ENCODE measurements at places on chromosomes 12 and 14.

DNA sequence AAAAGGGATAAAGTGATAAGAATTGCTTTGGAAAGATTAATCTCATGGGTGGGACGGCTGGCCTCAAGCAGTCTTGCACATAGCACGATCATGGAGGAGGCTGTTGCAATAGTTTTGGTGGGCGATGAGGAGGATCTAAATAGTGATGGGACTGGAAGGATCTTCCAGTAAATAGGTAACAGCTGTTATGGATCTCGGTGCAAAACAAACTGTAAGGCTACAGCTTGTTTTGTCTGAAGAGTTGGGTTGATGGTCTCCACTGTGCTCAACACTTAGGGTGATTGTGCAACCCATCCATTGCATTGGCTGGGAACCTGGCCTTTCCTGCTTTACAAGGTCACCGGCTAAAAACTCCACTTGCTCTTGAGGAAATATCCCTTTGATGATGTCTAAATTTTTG, 21.0 kb downstream of the IGF1 start:
- no peak for DNase-seq

GRCh38 chr12:30967026-30967425, 40.5 kb downstream of the TSPAN11 start:
- no peak for DNase-seq

DNA sequence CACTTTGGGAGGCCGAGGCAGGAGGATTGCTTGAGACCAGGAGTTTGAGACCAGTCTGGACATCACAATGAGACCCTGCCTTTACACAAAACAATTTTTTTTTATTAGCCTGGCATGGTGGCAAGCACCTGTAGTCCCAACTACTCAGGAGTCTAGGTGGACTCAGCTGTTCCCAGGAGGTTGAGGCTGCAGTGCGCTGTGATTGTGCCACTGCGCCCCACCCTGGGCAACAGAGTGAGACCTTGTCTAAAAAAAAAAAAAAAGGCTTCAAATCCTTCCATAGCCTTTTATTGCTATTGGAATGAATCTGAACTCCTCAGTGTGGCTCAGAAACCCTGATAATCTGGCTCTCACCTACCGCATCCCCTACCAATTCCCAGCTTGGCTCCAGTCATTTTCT, 26.1 kb downstream of the AK7 start:
- no peak for DNase-seq

- peak; percentile 22 for DNase-seq
Measured at GRCh38 chr12:94150240-94151121, 2.1 kb downstream of the PLXNC1 start.

- DNase-seq: no peak
Measured at GRCh38 chr12:125284945-125285685, 219.9 kb downstream of the AACS start.

- DNase-seq: no peak
Measured at GRCh38 chr12:100302081-100302480, 35.1 kb downstream of the SCYL2 start.

GRCh38 chr12:13039328-13039956, 4.7 kb upstream of the FAM234B start:
- no peak for DNase-seq

GRCh38 chr12:45584336-45584735, 145.2 kb upstream of the ARID2 start:
- no peak for DNase-seq

DNA sequence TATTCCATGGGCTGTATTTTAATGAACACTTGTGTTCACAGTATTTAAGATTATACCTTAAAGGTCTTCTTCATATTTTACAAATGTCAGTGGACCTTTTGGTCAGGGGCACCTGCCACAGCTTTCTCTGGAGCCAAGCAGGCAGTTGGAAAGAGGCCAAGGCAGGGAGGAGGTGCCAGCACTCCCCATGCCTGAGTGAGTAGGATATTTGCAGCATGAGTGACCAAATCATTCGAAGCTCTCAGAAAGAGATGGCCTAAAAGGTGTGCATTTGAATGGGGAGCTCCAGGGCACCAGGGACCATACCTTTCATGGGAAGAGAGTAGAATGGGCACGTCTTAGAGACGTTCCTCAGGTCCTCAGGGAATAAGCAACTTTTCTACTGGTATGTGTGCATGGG, 121.6 kb downstream of the GPR135 start:
- no peak for DNase-seq

- DNase-seq: no peak
Measured at GRCh38 chr14:24465368-24465767, 22.8 kb upstream of the SDR39U1 start.

GRCh38 chr14:101635749-101636560, 74.7 kb downstream of the DIO3 start:
- DNase-seq: no peak

DNA sequence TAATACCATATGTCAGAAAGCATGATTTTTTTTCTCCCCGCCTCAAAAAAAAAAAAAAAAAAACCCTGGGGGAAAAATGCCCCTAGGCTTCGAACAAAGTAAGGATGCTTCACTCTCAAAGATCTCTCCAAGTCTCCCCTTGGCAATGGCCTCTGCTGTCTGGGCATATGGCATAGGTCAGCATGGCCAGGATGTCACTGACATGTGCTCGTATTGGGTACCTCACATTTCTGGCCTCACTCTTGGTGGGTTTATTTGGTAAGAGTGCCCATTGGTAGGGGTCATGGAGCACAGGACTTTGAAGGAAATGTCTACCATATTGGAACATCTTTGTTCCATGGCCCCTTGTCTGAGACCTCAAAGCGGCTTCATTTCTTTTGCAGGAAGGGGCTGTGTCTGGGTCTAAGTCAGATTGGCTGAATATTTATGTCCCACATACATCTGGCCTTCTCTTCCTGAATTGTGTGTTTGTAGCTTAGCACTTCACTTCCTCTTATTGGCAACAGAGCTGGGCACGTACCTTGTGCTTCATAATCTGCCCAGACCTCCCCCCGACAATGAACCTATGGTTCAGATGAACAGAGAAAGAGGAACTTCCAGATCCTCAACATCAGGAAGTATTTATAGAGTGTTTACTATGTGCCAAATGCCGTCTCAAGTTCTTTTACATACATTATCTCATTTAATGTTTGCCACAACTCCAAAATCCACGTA, 36.3 kb upstream of the OAS1 start:
- no peak for DNase-seq

- no peak for DNase-seq
Measured at GRCh38 chr12:14928931-14929330, 9.4 kb downstream of the ERP27 start.

- no peak for DNase-seq
Measured at GRCh38 chr12:20602641-20603391, 92.3 kb upstream of the SLCO1C1 start.

- no peak for DNase-seq
Measured at GRCh38 chr12:80589077-80589476, 118.4 kb upstream of the MYF6 start.

GRCh38 chr14:63650256-63650952, 8.7 kb upstream of the WDR89 start:
- peak; percentile 40 for DNase-seq

GRCh38 chr14:101563654-101564443, 2.6 kb downstream of the DIO3 start:
- DNase-seq: no peak

GRCh38 chr12:114841557-114842251, 157.7 kb upstream of the TBX3 start:
- no peak for DNase-seq

DNA sequence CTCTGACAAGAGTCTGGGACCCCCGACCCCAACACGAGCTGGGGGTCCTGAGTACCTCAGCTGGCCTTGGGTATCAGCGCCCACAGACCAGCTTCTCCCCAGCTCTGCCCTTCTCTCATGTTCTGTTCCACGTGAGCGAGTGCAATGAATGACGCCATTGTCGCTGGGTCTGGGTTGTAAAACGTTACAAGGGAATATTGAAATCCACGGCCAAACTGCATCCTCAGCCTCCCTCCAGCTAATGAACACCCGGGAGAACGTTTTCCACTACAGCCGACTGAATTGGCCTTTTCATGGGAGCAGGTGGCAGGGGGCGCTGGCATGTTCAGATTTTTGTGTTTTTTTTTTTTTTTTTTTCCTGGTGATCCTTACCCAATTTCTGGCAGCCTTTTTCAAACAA, 34.7 kb downstream of the TBX5 start:
- DNase-seq: peak; percentile 92

DNA sequence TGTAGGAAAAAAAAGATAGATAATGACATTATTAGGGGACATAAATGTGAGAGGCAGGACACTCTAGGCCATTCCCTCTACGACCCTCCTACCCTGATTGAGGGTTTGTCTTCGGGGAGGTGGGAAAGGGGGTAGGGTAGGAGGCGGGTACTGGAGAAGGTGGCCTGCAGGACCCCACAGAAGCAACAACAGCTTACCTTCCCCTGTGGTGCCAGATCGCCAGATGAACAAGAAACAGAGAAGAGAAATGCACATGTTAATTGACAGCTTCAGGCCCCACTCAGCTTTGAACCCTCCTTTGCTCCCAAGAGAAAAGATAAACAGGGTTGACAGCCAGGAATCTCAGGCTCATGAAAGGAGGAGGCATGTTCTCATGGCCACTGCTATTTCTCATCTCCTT, 4.8 kb downstream of the PHB2 start:
- no peak for DNase-seq

- DNase-seq: no peak
Measured at GRCh38 chr14:101889366-101889765, 75.0 kb upstream of the DYNC1H1 start.

GRCh38 chr12:14384783-14385638, 19.5 kb downstream of the ATF7IP start:
- DNase-seq: peak; percentile 77

DNA sequence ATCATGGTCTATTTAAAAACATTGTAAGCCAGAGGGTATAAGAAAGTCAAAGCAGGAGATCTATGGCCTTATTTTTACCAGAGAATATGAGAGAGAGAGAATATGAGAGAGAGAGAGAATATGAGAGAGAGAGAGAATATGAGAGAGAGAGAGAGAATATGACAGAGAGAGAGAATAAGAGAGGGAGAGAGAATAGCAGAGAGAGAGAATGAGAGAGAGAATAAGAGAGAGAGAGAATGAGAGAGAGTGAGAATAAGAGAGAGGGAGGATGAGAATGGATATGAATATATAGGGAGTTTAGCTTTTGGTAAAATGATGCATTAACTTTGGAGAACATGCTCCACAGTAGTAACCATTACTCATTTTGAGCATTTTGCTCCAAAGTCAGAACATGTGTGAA, 48.0 kb upstream of the ALG10B start:
- no peak for DNase-seq

DNA sequence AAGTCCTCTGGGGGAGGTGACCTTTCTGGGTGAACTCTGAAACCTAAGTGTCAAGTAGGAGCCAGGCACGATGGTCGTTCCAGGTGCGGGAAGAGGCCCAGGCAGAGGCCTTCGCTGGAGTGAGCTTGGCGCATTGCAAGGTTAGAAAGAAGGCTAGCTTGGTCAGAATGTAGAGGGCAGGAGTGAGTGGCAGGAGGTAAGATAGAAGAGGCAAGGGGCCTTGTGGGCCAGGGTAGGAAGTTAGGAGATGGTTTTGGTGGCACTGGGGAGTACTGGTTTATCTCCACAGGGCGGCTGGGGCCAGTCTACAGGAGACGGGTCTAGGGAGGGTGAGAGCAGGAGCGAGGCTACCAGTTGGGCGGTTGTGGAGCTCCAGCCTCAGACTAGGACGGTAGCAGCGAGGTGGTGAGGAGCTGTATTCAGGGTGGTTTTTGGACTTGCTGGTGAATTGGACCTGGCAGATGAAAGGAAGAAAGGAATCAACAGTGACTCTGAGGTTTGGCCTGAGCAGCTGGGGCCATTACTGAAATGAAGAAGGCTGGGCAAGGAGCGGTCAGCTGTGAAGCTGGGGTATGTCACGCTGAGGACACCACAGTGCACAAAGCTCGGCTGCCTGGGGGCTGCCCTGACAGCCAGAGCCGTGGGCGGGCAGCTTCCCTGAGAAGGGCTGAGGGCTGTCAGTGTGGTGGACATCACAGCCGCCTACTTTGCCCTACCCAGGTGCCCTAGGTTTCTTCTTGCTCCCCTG, 9.0 kb downstream of the MLXIP start:
- no peak for DNase-seq

GRCh38 chr12:94841177-94841576, 162.3 kb downstream of the NDUFA12 start:
- no peak for DNase-seq

DNA sequence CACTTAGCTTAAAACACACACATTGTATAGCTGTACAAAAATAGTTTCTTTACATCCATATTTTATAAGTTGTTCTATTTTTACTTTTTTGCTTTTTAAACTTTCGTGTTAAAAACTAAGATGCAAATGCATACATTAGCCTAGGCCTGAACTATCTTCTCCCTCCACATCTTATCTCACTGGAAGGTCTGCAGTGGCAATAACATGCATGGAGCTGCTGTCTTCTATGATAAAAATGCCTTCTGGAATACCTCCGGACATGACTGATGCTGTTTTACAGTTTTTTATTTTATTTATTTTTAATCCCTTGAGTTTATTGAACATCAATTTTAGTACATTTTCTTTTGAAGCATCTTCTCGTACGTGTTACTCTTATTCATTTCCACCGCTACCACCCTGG, 112.3 kb upstream of the TSPAN8 start:
- DNase-seq: no peak

DNA sequence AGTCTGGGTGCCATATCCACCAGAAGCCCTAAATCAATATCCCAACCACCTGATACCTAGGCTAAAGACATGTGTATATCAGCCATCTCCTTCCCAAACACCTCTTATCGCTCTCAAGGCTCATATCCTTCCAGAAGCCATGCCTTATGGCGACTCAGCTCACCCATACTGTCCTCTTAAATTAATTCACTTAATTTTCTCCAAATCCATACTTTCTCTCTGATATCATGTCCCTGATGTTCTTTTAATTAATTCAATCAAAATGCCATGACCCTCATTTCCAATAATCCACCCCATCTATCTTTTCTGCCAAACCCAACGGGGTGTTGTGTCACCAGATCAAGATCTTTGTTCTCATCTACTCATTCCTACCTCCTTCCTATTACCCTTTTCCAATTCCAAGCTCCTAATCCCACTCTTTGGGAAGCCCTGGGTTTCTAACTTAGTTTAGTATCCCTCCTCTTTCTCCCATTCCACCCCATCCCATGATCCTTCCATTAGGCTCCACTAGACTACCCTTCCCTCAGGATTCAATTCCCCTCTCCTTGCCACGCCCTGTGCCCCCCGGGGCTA, 723 bp downstream of the ATF7 start:
- no peak for DNase-seq

GRCh38 chr12:114767906-114768722, 84.1 kb upstream of the TBX3 start:
- DNase-seq: no peak

DNA sequence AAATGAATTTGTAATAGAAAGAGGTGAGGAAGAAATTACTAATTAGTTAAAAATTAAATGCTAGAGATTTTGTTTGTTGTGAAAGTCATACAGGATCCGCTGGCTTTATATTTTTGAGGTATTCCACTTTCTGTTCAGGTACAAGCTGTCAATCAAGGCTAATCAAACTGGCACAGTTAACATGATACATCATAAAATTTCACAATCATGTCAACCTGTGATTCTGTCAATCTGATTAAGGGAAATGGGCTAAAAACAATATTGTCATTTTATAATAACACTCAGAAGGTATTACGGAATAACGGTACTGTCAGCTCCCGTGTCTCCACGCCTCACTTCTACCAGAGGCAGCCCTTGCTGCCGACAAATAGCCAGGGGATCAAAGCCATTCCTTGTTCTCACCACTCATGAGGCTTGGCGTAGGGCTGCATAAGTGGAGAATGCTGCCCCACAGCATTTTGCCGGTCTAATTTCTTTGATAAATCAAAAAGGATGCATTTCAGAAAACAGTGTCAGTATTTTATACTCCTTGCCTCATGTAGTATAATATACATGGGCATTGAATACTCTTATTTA, 352.9 kb downstream of the NPAS3 start:
- DNase-seq: no peak

GRCh38 chr12:5452569-5452968, 20.7 kb downstream of the NTF3 start:
- no peak for DNase-seq
